ENCODE measurements at places on chromosomes 7 and 10. TPM values are rescaled to one million over a fixed set of nuclear protein-coding genes. Genes with fewer than 3 reads are reported as not detected.

DNA sequence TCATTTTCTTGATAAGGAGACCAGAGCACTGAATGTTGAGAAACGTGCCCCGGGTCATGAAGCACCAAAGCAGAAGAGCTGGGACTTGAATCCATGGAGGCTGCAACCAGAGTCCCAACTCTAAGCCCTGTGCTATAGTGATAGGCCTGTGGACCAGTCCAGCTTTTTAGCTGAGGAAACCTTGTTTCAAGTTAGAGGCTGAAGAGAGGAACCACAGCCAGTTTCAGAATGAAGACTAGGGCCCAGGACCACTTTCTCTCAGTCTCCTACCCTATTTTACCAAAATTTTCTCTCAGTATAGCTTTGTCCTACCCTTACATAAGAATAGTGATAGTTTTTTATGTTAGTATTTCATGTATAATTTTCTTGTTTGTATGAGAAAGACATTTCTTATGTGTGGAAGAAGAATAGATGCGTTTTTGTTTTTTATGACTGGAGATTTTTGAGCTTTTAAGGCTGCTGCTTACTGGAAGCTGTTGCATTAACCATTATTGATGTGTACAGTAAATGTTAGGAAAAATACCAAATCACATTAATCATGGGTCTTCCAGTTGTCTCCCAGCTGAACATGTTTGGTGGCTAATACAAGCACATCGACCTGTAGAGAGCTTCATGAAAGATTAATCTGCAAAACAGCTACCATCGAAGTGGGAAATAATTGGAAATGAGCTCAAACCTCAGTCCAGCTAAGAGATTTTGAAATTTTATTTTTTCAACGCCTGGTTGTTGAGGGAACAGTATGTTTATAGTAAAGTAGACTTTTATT is 45.0 kb upstream of the CSTF2T start:
- DNase-seq: no peak

GRCh38 chr7:30572212-30572841 is 22.4 kb upstream of the GARS1 start:
- no peak for DNase-seq

KIFBP gene
- 127 TPM for total RNA-seq

DNA sequence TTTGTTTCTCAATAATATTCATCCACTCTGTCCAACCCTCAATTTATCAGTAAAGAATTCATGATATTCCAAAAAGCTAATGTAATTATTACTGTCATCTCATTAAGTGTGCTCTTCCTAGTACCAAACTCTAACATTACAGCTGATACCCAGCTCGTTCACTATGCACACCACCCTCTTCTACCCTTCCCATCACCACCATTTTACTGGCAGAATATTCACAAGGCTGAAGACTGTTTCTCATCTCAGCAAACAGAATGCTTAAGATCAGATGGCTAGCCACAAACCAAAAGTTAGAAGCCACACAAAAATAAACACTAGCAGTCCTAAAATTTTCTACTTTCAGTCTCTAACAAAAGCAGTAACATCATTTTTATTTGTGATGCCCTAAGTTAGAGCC is 121.5 kb downstream of the SRPK2 start:
- DNase-seq: no peak

DNA sequence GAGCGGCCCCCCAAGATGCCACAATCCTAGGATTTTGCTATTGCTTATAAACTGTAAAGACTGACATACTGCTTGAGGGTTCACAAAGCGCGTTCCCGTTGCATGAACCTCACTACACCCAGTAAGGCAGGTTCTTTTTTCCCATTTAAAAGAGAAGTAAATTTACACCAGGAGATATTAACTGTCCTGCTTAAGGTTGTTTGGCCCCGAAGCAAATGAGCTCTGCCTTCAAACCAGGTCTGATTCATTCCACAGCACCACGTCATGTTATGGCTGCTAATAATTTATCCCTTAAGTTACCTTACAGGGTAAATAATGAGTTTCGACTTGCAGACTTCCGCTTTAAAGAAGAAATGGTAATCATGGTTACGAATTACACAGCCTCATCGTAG is 559 bp upstream of the FKBP14 start:
- DNase-seq: no peak

- DNase-seq: no peak
Observed at GRCh38 chr7:4050126-4050660, 631.9 kb upstream of the FOXK1 start.

GRCh38 chr10:103855852-103856796 is 748 bp upstream of the SH3PXD2A start:
- DNase-seq: no peak

DNA sequence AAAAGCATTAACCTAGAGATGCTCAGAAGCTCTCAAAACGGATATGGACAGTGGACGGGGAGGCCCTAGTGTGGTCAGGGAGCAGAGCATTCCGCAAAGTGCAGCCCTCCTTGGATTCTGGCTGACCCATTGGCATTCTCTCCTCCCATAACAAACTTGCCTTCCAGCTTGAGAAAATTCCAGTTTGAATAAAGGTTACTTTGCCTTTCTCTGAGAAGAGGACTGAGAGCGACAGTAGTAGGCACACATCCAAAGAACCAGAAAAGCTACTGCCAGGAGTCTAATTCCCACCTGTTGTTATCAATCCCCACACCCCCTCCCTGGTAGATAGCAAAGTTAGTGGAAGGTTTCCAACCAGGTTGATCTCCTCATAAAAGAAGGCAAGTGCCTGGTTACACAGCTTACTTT is 84.7 kb upstream of the TRIL start:
- DNase-seq: no peak

DNA sequence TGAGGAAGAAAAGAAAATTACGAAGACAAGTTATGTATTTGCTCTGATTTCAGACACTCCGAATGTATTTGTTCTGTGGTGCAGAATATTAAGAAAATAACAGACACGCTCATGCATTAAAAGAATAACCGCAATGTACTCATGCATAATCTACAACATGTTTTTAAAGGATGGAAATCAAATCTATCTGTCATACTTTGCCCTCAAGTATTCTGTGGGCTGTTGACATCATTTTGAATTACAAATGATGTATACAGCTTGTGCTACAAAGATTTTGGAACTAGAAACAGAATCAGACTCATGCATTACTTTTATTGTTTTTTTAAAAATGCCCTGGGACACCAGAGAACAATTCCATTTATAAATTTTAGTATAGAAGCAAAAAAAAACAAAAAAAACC is 69.9 kb downstream of the APBB1IP start:
- DNase-seq: no peak

DNA sequence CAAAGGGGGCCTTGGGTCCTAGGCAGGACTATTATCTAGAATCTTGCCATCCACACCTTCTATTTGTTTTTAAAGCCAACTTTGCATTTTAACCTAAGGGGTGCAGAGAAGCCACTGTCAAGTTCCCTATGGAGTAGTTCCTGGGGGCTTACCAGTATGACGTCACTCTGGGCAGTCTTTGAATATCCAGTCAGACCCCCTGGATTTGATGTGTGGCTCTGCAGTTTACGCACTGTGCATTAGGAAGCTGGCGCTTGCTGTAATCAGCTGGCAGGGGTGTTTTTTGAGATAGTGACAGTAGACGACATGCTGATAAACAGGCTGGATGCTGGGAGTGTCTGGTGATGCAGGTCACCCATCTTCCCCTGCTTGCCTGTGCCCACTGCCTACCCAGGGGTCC is 892.7 kb upstream of the ZNF722 start:
- DNase-seq: no peak

DNA sequence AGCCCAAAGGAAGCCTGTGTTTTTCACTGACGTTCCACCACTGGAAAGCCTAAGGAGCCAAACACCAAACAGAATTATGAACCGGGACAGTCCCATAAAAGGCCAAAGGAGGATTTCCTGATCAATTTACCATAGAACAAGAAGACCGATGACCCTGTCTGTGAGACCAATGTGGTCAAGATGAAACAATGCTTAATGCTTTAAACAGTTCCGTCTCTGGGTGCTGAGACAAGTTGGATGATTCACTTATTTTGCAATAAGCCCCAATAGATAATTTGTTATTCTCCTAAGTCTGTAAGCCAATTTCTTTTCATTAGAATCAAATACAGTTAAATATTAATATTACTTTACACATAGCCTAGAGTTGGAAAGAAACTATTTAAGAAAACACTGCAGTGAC is 134.9 kb downstream of the MICU1 start:
- no peak for DNase-seq

DNA sequence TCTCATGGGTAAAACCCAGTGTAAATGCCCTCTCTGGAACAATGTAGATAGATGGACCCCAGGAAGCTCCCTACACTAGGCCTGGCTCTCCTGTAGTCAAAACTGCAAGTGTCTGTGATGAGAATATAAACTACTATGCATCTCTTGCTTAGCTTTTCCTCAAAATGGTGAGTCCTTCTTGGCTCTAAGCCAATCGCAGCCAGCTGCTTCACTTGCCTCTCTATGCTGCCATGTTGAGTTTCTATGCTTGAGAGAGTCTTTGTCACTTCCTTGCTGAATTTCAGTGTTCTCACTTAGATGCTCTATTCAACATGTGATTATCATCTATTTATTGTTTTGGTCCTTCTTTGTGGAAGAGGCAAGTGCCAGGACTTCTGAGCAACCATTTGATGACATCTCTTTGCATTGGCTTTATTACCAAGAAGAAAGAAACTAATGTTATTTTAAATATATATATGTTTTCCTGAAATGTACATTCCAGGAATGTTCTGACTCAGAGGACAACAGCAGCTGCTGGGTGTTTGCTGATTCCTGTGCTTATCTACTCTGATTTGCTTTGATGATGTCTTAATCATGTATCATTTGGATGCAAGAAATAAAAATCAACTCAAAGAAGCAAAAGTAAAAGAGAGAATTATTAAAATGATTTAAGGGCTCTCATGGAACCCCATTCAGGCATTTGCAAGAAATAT is 16.6 kb downstream of the TAS2R40 start:
- DNase-seq: no peak

FXYD4 gene
- total RNA-seq: not detected

- DNase-seq: no peak
Observed at GRCh38 chr10:118300320-118300719, 41.8 kb downstream of the FAM204A start.

DNA sequence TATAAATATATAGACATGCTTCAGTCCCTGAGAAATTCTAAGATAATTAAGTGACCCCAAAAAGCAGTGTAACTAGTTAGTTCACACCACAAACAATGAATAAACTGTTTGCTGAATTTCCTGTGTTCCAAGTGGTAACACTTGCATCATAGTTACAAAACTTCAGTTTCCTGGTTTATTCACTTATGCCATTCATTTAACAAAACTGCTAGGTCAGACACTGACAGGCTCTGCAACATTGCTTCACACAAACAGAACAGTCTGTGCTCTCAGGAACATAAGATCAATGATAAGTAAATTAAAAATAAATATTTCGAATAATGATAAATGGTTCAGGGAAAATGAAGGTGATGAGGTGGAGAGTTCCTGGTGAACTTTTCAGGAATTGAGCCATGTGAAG is 133.3 kb upstream of the NAMPT start:
- DNase-seq: no peak

DNA sequence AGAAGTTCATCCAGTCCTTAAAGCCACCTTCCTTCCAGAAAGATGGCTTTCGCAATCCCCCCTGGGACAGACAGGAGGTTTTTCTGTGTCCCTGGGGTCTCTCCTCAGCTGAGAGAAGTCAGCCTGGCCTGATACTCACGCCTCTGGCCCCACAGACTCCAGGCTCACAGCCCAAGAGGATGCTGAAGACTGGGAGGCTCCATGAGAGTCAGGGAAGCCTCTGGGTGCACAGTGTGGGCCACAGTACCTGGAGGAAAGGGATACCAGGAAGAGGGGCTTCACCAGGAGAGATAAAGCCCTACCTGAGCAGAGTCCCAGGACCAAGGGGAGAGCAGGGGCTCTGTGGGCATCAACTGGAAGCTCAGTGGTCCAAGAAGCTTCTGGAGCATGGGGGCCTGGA is 324.4 kb downstream of the GRID1 start:
- no peak for DNase-seq

PRLHR gene
- not detected for total RNA-seq

NEUROG3 gene
- total RNA-seq: not detected

CTBP2 gene
- total RNA-seq: 35.5 TPM

GRCh38 chr7:26334166-26334859 is 42.7 kb downstream of the SNX10 start:
- DNase-seq: no peak

GJC3 gene
- total RNA-seq: not detected

- no peak for DNase-seq
Observed at GRCh38 chr7:39952803-39953202, 2.7 kb downstream of the CDK13 start.

GPR37 gene
- total RNA-seq: 1.3 TPM

DNA sequence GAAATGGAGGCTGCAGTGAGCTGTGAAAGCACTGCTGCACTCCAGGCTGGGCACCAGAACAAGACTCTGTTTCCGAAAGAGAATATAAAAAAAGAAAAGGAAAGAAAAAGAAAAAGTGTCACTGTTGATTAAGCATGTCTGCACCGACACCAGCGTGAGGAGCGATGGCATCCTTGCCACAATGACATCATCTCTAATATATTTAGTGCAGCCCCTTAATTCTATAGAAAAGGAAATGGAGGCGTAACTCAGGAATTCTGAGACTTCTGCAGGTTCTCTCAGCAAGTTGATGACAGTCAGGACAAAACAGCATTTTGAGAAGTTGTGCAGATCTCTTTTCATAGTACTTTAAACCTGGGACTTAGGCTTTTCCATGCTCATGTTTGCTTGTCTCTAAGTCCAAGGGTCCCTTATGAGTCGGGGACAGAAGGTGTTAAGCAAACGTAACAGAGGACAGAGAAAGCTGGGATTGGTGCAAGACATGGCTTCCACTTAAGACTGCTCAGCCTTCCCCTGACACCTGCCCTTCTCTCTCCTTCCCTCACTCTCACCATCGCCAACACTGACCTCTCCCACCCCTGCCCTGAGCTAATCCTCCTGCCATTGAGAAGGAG is 16.9 kb upstream of the ANKRD1 start:
- peak; percentile 40 for DNase-seq

DNA sequence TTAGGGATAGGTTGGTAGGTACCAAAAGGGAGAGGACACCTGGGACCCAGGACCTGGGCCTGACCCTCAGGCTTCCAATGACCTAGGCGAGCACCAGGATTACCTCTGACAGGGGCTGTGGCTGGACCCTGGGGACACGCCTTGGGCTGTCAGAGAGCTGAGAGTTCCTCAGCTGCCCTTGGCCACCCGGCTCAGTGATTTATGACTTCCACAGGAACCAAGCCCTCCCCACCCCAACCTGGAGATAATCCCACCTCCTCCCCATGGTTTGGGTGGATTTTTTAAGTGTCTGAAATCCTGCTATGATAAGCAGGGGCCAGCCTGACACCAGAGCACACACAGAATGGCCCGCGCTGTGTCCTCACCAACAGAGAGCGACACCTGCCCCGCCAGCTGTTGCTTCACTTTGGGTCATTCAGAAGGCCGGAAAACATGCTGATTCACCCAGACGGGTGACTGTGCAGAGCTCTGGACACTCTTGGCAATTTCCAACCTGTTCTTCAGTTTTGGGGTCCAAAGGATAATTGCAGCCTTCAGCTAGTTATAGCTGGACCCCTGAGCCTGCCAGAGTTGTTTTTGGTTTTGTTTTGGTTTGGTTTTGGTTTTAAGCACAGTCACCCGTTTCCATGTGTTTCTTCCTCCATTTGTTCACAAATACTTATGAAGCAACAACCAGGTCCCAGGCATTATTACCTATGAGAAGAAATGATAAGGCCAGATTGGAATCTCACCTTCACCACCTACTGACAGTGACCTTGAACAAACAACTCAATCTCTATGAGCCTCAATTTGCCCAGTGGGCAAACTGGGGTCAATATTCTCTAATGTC is 78.2 kb downstream of the RAB11FIP2 start:
- DNase-seq: no peak

- no peak for DNase-seq
Observed at GRCh38 chr10:96325719-96326373, 21.6 kb downstream of the DNTT start.
